Jurkat, Clone E6-1 (cell line): ENCODE measurements at places on chromosomes 4 and X.

DNA sequence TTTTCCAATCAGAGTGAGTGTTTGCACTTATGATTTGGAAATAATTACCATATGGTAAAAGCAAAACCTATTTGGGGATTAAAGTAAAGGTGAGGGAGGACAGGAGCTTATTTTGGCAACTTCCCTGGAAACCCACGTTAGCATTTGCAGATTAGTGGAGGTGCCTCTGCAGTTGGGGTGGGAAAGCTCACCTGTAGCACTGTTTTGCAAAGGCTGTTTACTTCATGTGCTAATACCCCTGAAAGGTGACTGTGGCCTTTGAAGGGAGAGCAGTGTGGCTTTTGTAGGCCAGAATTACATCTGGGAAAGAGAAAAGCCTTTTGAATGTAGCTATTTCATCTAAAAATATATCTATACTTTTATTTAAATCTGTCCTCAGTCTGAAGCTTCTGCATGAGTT, 9.4 kb downstream of the SUPT20HL1 start:
- DNase-seq: no peak

GRCh38 chrX:48467281-48467761, 2.7 kb downstream of the SLC38A5 start:
- no peak for DNase-seq

GRCh38 chr4:3128976-3129375, 54.5 kb downstream of the HTT start:
- DNase-seq: no peak

DNA sequence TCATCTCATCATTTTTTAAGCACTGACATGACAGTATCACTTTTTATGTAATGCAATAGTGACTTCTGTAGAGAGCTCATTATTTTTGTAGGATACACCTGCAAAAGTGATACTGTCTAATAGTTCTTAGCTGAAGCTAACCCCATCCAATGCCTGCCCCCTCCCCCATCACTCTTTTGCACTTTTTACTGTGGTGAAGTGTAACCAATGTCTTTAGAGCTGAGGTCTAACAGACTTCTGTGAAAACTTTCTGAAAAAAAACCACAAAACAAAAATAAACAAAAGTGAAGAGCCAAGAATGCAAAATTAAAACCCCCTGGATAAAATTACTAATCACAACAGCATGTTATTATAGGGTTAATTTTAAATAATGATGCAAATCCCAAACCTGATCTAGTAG, 301.1 kb downstream of the ANK2 start:
- DNase-seq: peak; percentile 58

GRCh38 chr4:183106839-183107238, 7.8 kb downstream of the WWC2 start:
- DNase-seq: no peak

- DNase-seq: no peak
Observed at GRCh38 chr4:78437608-78438088, 113.9 kb upstream of the ANXA3 start.

DNA sequence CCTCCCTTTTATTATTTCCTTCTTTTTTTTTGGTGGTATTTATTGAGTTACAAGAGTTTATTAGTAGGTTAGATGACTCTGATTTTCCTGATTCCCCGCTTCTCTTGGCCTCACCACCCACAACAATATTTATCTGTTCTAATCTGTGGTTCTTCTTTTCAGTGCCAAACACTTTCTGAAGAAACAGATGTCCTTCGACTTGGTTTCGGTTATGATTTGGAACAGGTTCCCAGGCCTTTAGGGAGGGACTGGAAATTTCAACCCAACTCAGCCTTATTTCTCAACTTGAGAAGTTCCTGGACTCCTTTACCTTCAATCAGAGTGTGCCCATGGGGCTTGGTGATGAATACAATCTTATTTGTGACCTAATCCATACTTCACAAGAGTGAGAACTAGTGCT, 108.1 kb downstream of the UCHL1 start:
- DNase-seq: no peak

DNA sequence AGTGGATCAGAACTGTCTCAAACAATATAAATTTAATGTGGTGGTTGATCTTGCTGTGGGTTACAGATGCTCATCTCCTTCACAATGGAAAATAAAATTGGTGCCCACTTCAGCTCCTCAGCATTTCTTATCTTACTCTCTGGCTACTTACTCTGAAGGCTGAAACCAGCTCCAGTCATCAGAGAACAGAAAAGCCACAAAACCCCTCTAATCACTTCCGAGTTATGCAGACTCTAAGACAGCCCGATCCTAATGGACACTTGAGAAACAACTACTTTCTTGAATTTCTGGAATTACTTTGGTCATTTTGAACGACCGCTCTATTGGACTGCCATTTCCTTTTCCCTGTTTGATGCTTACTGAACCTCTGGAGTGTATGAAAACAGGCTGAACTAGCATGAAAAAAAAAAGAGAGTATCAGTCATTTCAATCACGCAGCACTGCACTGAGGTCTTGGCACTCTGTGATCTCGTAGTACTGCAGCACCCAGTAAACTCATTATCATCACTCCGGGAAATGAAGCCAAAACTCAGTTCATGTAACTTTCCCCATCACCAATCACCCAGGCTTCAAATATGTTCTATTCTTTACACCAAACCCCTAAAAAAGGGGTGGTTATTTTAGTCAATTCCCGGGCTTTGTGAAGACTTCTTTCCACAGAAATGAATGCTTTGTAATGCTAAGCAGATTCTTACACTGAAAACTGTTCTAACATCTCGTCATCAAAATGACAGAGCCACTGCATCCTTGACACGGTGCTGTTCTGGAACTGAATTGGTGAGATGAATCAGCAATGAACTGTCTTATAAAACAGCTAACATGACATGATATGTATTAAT, 54.5 kb downstream of the TSPAN5 start:
- no peak for DNase-seq

GRCh38 chr4:20219521-20219920, 32.2 kb upstream of the SLIT2 start:
- no peak for DNase-seq

GRCh38 chrX:12032082-12032481, 106.2 kb upstream of the FRMPD4 start:
- no peak for DNase-seq
